Activated CD4-positive, CD25-positive, alpha-beta regulatory T cell treated with anti-CD3 and anti-CD28 coated beads, Interleukin-2, amount 50 U/mL, for 16 hours (primary cell): ENCODE measurements at places on chromosomes 5 and 9.

DNA sequence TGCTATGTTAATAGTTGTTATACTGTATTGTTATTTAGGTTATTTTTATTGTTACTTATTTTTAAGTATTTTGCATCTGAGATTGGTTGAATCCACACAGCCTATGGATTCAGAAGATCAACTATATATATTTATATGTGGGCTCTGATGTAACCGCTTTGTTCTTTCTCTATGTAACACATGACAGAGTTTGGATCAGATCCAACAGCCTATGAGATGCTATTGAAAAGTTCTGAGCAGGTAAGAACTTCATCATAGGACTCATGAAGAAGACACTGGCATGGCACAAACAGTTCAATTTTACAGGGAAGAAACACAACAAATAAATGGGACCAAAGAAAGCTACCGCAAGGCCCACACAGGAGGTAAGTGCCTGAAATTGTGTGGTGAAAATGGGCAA, 93.4 kb downstream of the GNAQ start:
- DNase-seq: no peak

DNA sequence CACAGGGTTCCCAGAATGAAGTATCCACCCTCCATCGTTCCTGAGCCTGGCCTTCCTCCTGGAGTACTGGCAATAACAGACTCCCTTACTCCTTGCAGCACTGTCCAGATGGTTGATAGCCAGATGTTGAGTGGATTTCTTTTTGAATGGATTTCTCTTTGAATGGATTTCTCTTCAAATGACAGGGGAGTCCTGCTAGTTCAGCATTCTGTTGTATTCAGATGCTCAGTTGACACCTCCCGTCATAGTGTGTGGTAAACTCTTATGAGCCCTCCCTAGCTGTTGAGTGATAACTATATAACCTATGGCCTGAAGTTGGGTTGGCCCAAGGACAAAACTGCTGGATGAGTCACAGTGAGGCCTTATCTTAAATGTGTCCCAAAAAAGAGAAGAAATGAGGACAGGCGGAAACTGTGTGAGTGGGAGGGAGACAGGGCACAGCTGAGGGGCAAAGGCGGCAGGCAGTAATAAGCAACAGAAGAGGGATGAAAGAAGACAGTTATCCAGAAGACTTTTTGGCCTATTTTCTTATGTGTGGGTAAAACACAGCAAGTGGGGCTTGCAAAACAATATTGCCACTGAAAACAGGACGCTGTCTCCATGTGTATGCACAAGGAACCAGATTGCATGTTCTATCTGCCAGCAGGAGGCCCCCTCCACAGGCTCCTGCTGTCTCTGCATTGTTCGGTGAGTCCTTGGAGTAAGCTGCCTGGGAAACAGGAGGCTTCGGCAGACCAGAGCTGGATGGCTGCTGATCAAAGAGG, 209.5 kb upstream of the S1PR3 start:
- no peak for DNase-seq

GRCh38 chr5:81534441-81534840, 140.5 kb upstream of the ACOT12 start:
- no peak for DNase-seq

DNA sequence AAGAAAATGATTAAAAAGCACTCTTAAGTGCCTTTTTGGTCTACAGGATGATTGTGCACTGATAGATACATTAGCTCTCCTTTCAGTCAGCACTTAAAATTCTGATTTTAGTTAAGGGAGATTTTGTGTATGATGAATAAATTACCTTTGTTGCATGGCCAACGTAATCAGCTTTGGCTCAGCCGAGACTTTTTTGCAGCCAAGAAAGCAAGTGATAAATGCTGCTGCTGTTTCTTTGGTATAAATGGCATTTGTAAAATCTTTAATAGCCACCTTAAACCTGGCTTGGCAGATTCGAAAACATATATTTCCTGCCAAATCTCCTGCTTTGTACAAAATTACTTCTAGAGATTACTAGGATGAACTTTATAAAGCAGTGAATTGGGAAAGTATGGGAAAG, 147.7 kb downstream of the DCP2 start:
- DNase-seq: no peak

- DNase-seq: no peak
These were observed 129.3 kb upstream of the SLC44A1 start for GRCh38 chr9:105114964-105115728.
